ENCODE measurements at places on chromosomes 13 and 19.

DNA sequence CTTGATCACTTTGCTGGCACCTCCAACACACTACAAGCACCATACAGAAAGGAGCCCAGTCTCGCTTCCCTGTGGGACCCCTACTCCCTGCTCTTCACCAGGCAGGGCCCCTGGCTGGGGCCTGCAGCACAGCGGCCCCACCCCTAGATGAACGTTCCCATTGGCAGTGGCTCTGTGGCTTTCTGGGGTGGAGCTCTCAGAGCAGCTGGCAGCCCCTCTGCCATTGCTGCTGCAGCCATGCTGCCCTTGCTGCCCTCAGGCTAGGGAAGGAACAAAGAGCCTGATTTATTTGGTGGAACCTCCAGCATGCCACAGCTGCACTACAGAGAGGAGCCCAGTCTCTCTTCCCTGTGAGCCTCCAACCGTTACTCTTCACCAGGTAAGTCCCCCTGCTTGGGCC, 5.8 kb downstream of the SIGLEC6 start:
- DNase-seq = no peak

DNA sequence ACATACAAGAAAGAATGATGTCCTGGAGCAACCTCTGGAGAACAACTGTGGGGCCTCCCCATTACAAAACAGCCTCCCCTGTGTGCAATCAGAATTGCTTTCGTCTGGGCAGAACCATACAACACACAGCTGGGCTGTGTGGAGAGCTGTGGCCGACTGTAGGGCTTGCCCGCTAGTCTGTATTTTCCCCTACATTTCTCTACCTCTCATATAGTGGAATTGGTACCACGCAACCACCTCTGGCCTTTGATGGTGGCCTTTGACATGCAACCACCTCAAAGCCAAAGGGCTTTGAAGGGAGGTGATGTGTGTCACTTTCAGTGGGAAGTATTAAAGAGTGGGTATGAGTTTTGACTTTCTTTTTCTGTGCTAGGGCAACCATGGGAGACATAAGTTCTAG, 34.0 kb downstream of the GARRE1 start:
- no peak for DNase-seq

DNA sequence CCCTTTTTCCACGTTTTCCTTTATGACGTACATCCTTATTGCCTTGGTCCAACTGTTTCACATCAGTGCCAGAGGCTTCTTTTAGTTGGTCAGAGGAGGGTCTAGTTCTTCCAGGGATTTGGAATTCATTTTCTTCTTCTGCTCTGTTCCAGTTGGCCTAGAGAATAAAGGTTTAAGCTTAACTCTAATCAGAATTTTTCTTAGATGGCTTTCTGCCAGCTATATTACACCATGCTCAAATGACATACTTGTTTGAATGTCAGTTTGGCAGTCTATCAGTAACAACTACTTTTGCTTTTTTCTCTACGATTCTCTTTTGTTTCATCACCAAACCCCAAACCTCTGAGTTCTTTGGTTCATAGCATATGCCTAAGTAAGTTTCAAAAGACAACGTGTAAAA, 16.8 kb downstream of the SPART start:
- no peak for DNase-seq

DNA sequence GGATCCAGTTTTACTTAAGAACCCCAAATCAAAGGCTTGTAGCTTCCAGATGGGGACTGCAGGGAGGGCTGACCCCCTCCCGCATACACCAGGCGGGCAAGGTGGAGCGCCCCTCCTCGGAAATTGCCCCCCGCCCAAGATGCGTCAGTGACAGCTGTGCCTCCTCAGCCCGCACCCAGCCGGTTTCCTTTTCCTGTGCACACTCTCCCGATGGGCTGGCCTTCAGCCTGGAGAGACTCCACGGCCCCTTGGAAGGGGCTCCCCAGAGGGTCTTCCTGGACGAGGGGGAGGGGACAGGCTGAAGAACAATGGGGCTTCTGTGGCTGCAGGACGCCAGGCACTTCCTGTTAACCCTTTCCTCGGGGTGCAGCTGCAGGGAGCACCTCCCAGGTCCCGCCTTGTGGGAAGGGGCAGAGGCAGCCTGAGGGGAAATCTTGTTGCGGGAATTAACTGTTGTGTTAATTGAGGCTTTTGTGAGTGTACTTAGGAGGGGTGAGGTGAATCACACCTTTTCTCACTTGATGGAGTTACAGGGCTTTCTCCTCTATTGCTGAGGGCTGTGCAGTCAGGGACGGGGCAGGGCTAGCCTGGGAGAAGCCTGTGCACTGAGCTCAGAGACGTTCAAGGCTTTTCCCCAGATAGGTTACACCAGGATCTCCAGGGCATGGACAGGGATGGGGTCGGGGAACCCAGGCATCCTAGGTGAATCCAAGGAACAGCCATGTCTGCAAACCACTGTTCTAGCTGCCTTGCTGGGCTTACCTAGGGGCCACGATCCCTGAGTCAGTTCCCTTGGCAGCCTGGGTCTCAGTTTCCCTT, 14.3 kb downstream of the IER2 start:
- no peak for DNase-seq

DNA sequence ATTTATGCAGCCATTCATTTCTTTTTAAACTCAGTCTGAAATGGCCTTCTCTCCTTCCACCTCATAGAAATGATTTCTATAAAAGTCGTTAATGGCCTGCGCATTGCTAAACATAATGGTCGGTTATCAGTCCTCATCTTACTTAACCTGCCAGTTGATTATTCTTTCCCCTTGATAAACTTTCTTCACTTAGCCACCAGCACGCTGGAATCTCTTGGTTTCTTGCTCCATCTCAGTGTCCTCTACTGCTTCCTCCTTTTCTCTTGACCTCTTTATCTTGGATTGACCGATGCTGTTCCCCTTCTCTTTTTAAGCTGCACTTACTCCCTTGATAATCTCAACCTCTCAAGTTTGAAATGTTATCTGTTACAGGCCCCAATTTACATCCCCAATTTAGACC, 12.2 kb upstream of the CLC start:
- no peak for DNase-seq

DNA sequence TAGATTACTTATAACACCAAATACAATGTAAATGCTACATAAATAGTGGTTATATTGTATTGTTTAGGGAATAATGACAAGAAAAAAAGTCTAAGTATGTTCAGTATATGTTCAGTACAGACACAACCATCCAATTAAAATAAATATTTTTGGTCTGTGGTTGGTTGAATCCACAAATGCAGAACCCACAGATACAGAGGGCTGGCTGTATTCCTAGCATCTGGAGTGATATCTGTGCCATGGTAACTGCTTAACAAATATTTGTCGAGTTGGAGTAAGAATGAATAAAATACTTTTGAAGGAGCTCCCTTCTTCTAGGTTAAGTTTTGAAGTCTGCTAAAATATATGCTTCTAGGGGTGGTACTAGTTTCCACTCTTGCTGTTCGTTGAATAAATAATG, 241.0 kb downstream of the KLF5 start:
- no peak for DNase-seq

- DNase-seq = no peak
Measured at GRCh38 chr19:2717638-2718541, 3.3 kb downstream of the DIRAS1 start.

DNA sequence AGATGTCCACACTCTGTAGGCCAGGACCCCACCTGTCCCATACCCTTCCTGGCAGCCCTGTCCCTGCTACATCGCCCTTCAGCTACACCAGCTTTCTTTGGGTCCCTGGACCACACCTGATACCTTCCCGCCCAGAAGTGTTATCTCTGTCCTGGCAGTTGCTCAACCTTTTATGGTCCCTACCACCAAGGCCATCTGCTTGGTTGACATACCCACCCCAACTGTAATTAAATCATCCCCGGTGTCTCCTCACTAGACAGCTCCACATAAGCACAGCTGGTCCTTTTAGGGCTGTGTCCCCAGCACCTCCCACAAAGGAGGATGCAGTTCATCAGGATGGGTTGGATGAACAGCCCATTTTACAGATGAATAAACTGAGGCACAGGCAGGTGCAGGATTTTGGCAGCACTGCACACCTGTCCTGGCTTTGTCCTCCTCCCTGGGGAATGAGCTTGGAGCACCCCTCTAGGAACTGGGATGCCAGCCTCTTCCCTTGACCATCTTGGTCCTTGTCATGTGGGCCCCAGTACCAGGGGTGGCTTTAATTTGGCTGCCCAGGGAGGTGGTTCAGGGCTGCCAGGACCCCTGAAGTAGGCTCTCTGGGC, 12.9 kb downstream of the NACC1 start:
- DNase-seq = no peak

- DNase-seq = no peak
Measured at GRCh38 chr19:5654931-5655330, 25.4 kb downstream of the MICOS13 start.

DNA sequence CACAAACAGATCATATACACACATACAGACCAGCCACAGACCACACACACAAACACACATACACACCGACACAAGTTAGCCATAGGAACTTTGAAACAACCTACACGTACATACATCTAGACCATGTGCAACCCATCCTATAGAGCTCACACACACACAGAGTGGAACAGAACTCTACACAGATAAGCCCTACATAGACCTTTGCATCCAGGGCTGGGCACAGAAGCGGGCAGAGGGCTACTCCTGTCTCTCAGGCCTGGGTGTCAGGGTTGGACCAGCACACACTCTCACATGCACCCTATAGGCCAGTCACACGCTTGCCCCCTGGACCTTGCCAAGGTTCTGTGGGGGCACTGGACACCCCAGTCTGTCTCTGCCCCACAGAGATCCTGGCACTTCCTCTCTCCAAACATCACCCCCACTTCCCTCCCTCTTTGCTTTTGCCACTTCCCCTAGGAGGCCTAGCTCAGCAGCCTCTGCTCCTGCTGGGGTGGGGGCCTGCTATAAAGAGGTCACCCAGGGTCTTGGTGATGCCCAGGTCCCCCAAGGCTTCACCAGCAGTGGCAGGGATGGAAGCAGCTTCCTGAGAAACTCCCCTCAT, 5.8 kb upstream of the JUNB start:
- no peak for DNase-seq

- no peak for DNase-seq
Measured at GRCh38 chr19:8324186-8325050, 3.1 kb downstream of the RPS28 start.

- DNase-seq = no peak
Measured at GRCh38 chr13:104816726-104817125, 1718.7 kb downstream of the EFNB2 start.

DNA sequence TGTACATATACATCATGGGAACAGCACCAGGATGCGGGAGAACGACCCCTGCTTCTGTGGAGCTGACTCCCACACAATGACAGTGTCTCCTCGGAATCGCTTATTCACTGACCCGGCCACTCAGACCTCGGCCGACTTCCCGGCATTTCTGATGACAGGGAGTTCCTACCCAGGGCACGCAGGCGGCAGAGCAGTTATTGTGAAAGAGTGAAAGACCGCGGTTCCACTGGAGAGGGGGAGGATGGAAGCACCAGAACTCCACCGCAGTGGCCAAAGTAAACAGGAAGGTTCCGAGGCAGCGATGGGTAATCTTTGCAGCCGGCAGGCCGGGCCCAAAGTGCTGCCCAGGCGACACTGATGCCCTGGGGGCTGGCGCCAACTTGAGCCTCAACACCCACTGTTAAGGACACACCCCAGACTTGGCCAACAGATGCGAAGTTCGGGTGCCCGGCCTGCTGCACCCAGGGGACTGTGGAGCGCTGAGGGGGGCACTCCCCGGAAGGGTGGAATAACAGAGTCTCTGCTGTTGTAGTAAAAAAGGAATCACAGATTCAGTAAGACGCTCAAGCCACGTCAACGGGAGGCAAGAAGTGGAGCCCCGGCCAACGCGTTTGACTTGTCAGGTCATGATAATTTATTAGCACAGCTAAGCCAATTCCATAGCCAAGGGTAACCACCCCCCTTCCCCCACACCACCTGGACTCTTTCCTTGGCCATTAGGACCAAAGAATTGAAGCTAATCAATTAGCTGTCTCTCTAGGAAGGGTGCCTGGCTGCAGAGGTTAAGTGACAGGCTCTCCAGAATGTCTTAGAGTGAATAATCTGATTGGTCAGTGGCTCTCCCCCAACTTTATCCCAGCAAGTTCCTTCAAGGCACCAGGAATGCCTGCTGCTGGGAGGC, 5.8 kb downstream of the MLLT1 start:
- peak; percentile 87 for DNase-seq

DNA sequence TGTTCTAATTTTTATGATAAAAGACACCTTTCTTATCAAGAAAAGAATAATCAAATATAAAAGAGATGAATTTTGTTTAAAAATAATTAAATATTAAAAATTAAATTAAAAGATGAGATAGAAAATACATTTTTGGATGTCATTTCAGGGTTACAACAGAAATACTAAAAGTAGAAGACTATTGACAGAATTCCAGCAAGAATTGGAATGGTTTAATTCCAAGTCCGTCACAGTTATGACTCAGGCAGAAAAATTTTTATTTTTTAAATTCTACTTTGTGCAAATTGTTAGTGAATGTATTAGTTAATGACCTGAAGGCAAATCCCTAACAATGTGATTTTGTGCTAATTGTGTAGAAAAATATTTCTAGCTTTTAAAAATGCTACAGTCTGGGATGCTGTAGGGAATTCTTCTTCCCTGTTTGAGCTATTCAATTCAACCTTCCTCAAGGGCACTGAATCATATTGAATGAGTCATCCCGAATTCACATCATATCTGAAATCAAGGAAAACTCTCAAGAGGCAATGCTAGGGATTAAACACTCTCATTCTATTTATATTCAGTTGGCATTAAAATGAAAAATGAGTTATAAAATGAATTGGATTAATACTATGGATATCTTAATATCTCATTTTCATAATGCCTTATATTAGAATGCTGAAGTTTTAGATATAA, 633.5 kb upstream of the ATXN8OS start:
- no peak for DNase-seq

- DNase-seq = no peak
Measured at GRCh38 chr19:50713556-50714236, 5.9 kb downstream of the SHANK1 start.

GRCh38 chr13:105979131-105980011, 556.1 kb downstream of the EFNB2 start:
- DNase-seq = no peak

DNA sequence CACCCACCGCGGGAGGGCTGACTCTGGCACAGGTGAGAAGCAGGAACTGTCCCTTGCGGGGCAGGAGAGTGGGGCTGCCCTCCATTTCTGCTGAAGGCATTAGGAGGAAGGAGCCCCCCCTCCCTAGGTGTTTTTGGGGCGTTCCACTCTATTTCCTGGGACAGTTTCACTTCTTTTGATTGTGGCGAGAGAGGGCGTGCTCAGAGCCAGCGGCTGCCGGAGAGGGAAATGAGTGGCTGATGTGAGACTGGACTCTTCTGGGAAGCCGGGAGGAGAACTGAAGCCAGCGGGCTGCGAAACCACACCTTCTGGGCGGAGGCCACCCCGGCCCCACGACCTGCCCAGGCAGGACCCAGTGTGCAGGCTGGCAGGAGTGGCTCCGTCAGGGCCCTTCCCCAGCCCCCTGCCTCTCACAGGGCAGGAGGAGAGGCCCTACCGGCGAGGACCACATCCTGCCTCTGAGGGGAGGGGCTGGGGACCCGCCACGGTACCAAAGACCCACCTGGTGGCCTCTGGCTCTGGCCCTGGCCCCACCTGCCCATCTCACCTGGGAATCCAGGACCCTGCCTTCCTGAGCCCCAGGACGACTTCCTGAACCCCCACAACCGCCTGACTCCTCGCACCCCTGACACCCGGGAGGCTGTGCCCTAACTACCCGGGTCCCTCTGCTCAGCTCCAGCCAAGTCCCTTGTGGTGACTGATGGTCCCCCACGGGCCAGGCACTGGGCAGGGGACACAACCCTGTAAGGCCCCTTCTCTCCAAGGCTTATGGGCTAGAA, 25.9 kb downstream of the MPND start:
- no peak for DNase-seq

GRCh38 chr13:45374917-45375316, 33.9 kb upstream of the TPT1 start:
- DNase-seq = no peak

- no peak for DNase-seq
Measured at GRCh38 chr19:38333245-38333644, 2.4 kb upstream of the CATSPERG start.

GRCh38 chr19:35117116-35117515, 1.5 kb downstream of the FXYD3 start:
- no peak for DNase-seq
